ENCODE measurements at places on chromosomes 11 and 22.

DNA sequence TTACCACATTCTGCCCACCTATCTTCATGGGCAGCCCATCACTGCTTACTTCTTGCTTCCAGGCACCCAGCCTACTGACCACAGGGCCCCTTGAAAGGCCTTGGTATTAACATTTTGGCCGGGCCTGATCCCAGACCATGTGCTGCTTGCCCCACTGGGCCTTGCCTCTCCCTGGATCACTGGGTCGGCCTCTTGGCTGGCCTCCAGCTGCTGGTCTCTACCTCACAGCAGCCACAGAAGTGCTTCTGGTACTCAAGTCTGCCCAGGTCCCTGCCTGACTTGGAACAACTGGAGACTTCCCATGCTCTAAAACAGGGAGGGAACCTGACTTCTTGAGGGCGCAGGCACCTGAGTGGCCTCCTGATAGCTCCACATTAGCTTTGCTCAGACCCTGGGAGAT, 63.6 kb downstream of the THAP12 start:
- no peak for DNase-seq

GRCh38 chr11:10385696-10386095, 69.4 kb upstream of the AMPD3 start:
- DNase-seq, result no peak

DNA sequence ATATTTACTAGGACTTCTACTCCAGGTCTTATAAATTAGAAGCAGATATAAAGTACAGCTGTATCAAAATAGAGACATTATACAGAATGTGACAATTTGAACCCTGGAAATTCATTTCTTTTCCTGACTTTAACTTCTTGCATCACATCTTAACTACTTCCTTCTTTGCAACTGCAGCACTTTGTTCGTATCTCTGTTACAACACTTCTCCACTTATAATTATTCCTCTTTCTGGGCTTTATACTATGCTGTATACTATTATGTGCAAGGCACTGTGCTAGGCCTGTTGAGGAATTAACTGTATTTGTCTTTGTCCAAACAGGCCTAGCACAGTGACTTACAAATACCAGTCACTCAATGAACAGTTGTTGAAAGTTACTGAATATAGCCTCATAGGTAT, 1.8 kb upstream of the SLC36A4 start:
- DNase-seq, result no peak

DNA sequence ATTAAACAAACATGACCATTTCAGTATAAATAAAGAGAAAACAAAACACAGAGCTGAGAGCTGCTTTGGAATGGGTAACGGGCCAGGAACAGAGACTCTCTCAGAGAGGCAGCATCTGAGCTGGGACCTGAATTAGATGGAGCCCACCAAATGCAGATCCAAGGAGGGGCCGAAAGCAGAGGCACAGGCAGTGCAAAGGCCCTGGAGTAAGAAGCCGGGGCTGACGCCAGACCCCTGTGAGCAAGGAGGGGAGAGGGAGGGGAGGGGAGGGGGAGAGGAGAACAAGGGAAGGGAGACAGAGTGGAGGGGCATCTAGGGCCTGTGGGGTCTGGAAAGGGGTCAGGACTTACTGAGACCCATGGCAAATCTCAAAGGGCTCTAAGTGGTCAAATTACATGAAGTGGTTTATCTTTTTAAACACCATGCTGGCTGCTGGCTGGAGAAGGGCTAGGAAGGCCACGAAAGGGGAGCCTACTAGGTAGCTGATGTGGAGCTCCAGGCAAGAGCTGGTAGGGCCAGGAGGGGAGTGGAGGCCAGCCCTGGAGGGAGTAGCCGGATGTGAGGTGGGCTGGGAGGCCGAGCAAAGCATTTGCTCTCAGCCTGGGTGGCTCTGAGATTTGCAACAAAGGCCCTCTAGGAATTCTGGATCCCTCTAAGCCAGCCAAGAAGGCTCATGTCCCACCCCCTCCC, 3.2 kb downstream of the OSBPL5 start:
- no peak for DNase-seq

DNA sequence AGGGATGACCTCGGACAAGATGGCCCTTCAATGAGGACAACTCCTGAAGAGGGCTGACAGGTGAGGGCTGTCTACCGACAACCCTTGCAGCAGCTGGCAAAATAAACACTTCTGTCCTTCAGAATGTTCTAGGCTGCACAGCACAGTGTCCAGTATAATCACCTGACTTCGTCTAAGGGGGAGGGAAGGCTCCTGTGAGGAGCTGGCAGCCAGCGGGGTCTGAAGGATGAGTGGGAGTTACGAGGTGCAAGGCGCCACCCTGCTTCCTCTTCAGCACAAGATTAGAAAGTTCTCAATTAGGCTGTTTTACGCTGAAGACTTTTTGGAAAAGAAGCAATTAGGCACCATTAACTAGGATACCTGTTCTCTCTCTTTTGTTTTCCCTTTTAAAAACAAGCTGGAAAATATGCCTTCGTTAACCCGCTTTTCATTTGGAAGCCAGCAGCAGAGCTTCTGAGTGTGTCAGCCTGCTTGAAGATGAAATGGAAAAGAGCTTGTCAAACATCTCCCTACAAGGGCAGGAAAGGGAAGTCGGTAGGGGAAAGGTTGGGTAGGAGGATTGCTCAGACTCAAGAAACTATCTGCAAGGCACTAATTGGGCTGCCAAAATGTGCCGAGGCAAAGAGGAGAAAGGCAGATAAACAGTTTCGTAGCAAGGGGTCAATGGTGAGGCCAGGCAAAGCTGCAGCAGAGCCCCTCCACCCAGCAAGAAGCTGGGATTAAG, 592.2 kb upstream of the CADM1 start:
- DNase-seq, result no peak

DNA sequence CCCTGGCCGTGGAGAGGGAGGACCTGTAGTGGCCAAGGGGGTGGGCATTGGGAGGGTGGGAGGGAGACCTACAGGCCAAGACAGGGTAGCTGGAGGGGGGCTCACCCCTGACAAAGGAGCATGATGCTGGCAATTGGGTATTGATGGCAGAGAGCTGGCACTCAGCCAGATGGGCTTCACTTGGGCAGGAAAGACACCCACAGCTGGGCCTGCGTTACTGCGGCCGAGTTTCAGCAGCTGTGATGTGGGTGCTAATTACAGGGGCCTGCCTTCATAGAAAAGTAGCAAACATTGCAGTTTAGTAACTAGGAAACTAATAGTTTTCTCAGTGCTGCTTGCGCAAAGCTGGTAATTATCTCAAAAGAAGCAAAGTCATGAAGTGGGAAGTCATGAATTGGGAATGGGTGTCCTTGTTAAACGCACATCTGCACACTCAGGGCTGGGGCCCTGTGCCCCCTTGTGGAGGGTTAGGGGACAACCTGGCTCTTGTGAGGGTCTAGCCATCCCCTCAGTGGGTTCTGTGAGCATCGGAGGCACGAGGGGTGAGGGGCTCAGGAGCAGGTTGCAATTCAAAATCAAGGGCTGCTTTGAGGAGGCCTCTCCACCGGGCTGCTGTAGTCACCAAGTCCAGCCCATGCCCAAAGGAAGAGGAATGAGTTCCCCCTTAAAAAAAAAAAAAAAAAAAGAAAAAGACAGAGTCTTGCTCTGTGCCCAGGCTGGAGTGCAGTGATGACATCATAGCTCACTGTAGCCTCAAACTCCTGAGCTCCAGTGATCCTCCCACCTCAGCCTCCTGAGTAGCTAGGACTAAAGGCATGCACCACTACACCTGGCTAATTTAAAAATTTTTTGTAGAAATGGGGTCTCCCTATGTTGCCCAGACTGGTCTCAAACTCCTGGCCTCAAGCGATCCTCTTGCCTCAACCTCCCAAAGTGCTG, 24.4 kb upstream of the TXNRD2 start:
- no peak for DNase-seq

GRCh38 chr22:25402501-25403283, 161.8 kb upstream of the GRK3 start:
- no peak for DNase-seq

DNA sequence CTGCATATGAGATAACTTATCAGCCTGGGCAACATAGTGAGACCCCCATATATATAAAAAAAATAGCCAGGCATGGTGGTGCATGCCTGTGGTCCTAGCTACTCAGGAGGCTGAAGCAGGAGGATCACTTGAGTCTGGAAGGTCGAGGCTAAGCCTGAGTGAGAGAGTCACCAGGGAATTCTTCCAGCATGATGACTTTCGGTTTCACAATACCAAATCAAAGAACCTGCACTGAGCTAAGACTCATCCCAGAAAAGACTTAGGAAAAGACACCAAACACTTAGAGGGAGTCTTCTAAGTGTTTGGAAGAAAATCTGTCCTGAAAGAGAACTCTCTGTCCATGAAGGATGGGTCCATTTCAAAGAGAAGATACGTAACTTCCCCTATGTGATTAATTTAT, 12.7 kb downstream of the STK33 start:
- DNase-seq, result no peak

DNA sequence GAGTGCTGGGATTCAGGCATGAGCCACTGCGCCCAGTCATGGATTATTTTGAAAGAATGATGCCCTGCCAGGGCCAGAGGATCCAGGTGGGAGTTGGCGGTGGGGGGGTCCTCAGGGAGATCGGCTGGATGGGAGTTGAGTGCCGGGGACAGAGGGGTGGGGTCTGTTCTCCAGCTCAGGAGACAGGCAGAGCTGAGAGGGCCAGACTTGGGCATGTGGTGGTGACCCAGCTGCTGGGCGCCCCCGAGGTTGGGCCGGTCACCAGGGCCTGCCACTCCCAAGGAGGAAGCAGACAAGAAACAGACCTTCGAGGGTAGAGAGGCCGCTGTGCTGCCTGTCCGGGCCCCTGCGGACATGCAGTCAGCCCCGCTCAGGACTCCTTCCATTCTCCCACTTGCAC, 11.8 kb upstream of the PRODH start:
- no peak for DNase-seq

- no peak for DNase-seq
Measured at GRCh38 chr22:24510637-24511625, 15.8 kb downstream of the UPB1 start.

DNA sequence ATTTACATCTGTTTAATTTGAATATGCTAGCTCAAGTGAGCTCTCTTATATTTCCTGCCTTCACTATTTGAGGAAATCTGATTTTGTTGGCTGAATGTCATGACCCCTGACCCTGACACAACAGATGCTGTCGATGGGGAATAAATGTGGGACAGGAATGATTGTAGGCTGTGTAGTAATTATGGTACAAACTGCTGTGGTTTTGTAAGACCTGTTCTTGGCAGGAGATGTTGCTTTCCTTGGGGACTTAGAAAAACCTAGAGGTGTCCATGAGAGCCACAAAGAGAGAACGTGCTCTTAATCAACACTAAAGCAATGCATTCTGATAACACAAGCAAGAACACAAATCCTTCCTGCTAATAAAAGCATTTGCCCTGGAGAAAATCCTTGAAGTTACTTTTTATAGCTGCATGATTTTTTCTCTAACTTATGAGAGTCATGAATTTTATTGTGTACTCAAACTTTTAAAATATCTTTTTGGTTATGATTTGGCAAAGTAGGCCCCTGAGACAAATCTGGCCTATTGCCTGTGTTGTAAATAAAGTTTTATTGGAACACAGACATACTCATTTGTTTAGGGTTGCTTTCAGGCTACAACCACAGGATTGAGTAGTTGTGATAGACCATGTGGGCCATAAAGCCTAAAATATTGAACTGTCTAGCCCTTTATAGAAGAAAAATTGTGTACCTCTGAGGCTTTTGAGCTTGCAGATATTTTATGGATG, 90.2 kb downstream of the DDX10 start:
- DNase-seq, result no peak

DNA sequence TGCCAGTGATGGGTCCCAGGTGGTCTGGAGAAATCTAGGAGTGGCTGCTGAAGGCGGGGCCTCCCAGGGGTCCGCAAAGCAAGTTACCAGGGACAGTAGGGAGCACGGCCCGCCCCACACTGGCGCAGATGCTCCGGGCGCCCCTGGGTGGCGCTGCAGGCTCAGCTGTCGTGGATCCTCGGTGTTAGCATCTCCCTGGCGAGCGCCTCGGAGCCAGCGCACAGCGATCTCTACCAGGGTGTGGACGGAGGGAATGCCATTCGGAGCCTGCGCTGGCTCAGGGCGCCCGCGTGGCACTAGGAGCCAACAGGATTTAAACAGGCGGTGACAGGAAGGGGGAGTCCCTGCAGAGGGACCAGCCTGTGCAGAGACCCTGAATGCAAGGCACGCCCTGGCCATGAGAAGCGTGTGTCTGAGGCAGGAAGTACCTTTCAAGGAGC, 20.2 kb downstream of the FADS3 start:
- DNase-seq, result peak; percentile 68

DNA sequence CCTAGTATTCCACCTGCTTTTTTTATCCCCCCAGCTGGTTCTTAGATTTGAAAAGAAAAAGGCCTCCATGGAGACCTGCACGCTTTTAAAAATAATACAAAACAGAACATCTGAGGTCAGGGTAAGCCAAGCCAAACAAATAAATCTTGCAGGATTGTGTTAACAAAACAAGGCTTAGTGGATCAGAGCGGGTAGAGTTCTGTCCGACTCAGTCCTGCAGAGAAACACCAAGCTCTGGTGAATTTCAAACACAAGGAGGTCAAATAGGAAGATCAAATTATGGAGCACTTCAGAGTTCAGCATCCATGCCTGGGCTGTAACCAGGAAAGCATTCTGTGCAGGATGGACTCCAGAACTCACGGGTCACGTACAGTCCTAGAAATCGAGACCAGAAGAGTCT, 86.9 kb downstream of the SYN3 start:
- no peak for DNase-seq

GRCh38 chr11:2290351-2290841, 11.3 kb downstream of the C11orf21 start:
- no peak for DNase-seq

DNA sequence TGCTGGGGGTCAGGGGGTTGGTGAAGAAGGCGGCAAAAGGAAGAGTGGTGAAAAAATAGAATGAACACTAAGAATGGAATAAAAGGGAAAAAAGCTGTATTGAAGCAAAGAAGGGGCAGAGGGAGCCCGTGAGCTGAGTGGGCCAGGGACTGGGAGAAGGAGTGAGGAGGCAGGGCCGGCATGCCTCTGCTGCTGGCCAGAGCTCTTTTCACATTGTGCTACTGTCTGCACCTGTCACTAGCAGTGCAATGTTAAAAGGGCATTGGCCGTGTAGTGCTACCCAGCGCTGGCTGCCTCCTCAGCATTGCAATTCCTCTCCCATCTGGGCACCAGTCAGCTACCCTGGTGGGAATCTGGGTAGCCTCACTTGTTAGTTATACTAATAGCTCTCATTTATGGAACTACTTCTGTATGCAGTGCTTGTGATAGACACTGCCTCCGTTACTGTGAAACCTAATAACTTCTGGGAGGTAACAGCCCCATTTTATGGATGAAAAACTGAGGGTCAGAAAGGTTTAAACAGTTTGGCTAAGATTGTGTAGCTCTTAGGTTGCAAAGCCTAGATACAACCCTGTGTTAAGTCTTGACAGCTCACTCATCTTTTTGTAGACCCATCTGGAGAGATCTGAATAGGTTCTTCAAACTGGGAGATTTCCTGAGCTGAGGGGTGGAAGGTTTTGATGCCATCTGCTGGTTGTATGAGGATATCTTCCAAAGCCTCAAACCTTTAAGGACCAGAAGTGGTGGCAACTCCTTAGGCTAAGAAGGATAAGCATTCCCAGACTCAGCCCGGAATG, 8.5 kb downstream of the YPEL4 start:
- DNase-seq, result no peak
